Stimulated activated effector memory CD8-positive, alpha-beta T cell treated with anti-CD3 and anti-CD28 coated beads, Interleukin-12 subunit alpha, Interleukin-12 subunit beta, amount 100 ng/mL, for 72 hours (primary cell): ENCODE measurements at places on chromosomes 6 and 20.

DNA sequence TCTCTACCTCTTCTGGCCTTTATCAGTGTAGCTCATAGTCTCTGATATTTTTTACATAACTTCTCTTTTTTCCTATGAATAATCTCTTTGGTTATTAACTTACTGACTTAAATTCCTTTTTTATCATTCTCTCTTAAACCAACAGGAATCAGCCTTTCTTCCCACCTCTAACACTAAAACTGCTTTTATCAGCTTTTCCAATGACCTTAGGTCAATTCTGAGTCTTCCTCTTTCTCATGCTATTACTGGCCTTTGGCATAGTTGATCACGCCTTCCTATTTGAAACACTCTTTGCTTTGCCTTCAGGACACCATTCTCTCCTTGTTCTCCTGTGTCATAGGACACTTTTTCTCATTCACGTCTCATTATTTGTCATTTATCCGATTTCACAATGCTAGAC, 8.1 kb upstream of the HINT3 start:
- DNase-seq = no peak

DNA sequence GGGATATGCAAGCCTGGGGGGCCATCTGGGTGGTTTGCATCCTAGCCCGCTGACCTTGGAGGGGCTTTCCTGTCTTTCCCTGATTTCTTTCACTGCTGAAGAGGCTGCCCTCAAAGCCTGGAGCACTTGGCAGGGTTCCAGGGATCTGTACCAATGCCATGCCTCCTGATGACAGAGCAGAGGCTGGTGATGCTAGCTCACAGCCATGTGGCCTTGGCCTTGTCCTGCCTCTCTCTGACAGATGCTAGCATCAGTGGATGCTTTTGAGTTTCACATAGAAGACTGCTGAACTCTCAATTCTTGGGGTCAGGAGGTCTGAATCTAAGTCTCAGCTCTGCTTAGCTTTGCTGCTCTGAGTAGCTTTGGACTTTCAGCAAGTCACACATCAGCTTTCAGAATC, 21.9 kb upstream of the RREB1 start:
- DNase-seq = no peak

GRCh38 chr20:59004493-59004762, 2.6 kb downstream of the CTSZ start:
- no peak for DNase-seq

DNA sequence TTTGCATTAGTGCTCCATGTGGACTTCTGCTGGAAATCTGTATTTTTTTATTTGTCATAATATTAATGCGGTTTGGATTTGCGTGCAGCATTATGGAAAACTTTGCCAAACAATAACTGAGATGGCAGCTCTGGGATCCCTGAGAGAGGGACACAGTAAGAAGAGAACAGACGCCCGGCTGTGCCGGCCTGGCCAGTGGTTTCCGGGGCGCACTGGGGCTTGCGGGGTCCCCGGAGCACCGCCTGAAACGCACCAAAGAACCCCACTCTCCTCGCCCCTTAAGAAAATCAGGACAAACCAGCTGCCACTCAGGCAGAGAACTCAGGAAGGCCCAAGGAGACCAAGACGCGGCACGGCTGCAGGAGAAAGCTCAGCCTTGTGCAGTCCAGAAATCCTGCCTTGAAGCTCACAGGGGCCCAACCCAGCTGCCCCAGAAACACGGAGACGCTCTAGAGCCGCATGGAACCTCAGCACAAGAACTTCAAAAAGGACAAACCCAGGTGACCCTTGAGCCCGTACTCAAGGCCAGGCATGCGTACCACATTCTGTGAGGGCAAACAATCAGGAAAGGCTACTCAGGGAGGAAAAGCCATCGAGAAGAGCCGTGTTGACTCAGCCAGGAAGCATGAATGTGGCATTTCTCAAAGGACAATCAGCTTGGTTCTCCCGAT, 226.5 kb upstream of the CDYL start:
- no peak for DNase-seq

DNA sequence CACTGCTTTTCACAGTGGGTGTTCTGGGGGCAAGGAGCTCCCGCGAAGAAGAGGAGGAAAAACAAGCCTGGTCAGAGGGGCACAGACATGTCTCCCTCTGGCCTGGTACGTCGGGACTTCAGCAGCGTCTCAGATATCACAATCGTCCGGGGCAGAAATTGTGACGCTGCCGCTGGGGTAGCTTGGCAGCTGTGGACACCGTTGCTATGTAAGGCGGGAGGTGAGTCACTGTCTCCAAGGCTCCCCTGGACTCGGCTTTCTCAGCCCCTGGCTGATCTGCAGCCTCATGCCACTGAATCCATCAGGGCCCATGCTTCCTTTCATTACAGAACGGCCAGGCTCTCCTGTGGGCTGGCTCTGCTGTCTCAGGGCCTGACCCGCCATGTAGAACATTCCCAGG, 98.7 kb downstream of the SULF2 start:
- DNase-seq = no peak

- DNase-seq = no peak
Observed at GRCh38 chr20:18545566-18545965, 21.7 kb upstream of the SMIM26 start.

DNA sequence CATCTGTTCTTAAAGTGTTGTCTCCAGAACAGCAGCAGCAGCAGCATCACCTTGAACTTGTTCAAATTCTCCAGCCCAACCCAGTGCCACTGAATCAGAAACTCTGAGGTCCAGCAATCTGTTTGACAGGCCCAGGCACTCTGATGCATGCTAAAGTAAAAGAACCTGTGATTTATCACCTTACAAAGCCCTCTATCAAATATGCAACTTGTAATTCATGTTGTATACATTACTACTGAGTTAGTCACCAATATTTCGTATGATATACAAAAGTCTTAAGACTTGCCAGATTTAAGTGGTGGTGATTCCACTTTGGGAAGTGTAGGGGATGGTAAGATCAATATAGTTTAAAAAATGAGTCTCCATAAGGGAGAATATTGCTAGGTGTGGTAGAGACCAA, 6.0 kb upstream of the CD164 start:
- DNase-seq = no peak

DNA sequence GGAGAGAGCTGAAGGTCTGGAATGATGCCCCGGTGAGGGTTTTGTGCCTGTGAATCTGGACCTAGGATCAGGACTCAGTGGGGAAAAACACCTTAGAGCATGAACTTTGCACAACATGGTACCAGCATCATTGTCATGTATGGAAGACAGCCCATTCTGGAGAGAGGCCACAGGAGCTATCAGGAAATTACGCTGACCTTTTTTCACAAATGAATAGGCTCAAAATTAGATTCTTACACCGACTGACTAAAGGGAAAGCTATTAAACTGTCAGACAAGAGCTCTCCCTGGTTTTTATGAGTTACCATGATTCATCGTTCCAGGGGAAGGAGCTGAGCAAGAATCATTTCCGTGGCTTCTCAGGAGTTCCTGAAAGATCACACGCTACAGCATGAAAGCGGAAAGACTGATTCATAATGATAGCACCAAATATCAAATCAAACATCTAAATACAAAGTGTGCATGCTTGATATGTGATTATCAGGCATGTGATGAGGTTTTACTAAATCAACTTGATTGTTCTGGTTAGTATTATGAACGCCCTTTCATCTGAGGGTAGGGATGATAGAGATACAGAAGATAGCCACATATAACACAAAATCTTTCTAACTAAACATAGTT, 224.9 kb upstream of the SMLR1 start:
- DNase-seq = no peak

GRCh38 chr6:15675536-15676220, 12.8 kb upstream of the DTNBP1 start:
- DNase-seq = no peak

DNA sequence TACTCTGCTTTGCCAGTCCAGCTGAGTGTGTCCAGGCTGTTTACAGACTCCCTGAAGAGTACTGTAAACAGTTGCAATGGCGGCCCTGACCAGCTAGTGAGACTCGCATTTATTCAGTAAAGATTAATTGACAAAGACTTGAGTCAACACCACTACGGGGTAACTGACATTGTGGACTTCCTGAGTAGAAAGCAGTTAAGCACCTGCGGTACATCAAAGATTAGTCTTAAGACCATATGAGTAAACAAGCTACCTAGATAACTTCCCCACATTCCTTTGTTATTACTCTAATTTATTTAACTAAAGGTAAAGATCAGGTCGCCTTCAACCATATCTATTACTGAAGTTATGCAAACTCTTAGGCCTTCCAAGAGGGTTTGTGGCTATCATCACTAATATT, 12.6 kb downstream of the VPS52 start:
- DNase-seq = no peak

DNA sequence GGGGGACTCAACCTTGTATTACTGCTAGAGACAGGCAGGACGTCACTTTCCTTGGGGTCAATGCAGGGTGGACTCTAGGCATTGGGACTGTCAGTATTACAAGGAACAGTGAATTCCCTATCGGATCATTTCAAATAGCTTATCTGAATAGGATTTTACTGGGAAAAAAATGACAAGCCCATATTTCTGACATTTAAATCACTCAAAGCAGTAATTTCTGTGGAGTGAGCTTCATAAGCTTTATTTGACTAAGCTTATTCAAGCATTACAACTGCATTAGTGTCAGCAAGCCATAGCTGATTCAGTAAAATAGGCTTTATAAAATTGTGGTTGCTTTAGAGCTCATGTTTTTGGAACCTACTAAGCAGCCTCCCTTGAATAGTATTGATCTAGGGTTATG, 44.3 kb downstream of the TRDN start:
- no peak for DNase-seq

DNA sequence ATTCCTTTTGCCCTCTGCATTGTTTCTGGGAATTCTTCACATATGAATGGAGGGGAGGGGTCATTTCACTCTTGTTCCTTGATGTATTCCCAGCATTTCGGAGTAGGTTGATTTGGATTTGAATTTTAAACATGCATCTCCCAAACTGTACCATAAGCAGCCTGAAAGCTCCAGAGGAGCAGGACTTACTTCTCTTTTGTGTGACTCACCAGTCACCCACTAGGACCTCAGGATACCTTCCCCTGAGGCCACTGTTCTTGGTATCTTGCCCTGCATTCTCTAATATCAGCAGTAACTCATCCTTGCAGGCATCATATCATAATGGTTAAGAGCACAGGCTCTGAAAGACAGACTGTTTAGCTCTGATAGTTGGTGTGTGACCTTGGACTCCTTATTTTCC, 703 bp downstream of the MRPL2 start:
- DNase-seq = no peak

- DNase-seq = no peak
Observed at GRCh38 chr6:160082627-160083026, 39.0 kb upstream of the SLC22A1 start.

DNA sequence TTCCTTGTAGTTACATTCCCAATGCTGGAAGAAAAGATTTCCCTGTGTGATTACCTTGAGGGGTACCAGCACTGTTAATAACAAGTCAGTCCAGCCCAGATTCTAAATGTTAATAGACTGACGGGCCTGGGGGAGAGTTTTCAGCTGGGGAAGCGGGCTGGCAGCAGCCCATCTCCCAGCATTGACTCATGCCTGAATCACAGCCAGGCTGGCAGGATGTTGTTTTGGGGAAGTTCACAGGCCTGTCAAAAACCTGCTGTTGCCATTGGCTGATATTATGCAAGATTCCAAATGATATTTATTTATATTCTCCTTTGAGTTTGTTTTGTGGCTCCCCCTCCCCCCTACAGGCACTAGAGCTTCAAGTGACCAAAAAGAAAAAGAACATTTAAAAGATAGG, 213.9 kb upstream of the CNR1 start:
- no peak for DNase-seq

DNA sequence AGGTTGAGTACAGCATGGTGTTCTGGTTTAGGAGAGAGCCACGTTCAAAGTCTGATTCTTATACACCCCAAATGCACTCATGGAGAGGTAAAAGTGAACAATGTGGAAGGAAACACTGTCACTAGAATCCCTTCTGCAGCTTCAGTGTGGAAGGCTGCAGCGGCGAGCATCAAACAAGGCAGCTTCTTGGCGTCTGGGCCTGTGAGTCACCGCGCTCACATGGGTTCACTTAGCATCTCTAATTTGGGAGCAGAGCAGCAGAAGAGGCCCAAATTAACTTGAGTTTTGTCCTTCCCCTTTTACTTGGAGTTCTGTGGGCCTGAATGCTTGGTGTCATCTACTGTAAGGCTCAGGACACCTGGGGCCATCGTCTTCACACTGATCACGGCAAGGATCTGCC, 10.9 kb upstream of the E2F1 start:
- no peak for DNase-seq

DNA sequence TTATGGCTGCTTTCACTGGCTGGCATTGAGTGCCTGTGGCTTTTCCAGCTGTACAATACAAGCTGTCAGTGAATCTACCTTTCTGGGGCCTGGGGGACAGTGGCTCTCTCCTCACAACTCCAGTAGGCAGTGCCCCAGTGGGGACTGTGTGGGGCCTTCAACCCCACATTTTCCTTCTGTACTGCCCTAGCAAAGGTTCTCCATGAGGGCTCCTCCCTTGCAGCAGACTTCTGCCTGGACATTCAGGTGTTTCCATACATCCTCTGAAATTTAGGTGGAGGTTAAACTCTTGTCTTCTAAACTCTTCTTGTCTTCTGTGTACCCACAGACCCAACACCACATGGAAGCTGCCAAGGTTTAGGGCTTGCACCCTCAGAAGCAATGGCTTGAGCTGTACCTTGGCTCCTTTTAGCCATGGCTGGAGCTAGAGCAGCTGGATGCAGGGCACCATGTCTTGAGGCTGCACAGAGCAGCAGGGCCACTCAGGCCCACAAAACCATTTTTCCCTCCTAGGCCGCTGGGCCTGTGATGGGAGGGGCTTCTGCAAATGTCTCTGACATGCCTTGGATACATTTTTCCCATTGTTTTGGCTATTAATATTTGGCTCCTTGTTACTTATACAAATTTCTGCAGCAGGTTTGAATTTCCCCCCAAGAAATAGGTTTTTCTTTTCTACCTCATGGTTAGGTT, 9.6 kb downstream of the PEX7 start:
- DNase-seq = no peak

DNA sequence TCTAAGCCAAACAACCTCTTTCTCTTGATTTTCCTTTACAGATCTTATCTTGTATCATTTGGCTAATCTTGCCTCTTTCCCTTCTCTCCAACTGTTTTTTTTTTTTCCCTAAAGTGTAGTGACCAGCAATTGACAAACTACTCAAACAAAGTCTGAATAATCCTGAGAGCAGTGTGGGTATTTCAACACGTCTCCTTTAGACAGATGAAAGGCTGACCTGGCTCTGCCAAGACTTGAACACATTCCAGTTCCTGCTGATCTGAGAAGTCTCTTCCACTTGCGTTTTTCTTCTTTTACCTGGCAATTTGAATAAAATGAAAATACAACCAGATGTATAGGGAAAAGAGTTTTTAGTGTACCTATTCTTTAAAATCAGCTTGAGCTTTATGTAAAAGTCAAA, 168.4 kb downstream of the GJA10 start:
- no peak for DNase-seq
